Substantia nigra (tissue), 51 donors: ENCODE measurements at places on chromosomes 7 and 10.

- DNase-seq = no peak
Observed at GRCh38 chr7:30238721-30239441, 45.5 kb upstream of the ZNRF2 start.

DNA sequence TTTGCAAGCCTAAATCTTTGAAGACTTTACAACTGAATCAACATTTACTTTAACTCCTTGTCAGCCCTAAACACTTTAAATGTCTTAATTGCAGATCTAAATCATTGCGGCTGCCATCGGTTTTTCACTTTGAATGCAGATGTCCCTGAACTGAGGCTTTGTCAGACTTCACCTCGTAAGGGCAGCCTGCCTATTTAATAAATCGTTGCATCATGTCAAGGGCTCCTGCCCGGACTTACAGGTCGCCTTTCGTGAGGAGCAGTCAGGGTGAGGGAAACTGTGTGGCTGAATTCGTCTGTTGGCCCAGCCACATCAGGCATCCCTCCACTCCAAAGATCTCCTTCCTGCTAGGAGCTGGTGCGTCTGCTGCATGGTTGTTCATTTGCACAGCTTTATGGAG is 368.2 kb upstream of the NPVF start:
- DNase-seq = no peak

DNA sequence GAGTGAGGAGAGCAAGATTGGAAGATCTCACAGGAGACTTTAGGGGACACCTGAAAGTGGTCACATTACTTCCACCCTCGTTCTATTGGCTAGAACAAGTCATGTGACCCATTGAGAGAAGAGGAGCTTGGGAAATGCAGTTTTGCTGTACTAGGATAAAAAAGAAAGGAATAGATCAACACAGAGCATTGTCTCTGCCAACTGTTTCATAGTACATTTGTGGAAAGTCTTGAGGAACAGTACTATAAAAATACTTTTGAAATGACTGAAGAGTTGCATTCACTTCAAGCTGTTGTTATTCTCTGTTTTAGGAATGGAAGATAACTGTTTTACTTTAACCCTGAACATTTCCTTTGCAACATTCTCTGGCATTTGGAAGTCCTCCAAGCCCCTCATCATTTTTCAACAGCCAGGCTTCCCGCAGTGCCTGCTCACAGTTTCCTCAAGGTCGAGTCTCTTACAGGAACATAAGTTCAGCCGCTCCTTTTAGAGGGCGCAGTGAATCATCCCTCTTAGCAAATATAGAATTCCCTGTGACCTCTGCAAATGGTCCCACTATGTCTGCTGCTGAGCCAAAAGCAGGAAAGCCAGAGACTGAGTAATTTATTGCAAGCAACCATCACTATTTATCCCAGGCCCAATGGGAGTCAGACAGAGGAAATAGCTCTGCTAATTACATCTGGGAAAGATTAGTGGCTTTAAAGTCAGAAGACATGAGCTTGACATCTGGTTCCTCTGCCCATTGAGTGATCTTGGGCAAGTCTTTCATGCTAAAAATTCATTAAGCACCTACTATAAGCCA is 40.7 kb downstream of the MRPL32 start:
- no peak for DNase-seq

- no peak for DNase-seq
Observed at GRCh38 chr10:123891144-123892071, at the start of gene CPXM2. CPXM2 (minus strand) TSS chr10:123891807; CDS start chr10:123891659, 148 bp downstream.

DNA sequence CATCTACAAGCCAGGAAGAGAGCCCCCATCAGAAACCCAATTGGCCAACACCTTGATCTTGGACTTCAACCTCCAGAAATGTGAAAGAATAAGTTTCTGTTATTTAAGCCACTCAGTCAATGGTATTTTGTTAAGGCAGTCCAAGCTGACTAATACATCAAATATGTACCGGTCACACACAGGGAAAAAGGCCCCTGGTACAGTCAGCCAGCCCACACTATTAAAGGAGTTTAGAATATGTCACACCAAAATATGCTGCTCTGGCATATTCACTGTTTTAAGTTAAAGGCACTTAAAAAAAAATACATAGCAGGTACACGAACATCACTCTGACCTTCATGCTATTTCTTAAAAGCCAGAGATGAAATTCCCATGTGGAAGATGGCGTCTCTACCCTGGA is 15.2 kb upstream of the CDCA7L start:
- no peak for DNase-seq

DNA sequence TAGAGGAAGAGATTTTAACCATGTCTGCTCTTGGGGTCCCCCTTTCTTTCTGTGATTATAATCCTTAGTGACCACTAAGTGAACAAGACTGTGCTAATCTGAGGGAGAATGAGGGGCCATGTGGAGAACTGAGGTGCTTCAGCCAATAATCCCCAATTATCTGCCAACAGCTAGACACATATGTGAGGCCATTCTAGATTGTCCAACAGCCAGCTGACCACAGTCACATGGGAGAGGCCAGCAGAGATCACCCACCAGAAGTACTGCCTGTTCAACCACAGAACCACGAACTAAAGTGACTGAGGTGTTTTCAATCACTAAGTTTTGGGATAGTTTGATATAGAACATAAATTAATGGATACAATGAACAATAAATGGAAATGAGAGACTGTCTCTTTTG is 74.3 kb downstream of the SEMA3E start:
- DNase-seq = no peak

DNA sequence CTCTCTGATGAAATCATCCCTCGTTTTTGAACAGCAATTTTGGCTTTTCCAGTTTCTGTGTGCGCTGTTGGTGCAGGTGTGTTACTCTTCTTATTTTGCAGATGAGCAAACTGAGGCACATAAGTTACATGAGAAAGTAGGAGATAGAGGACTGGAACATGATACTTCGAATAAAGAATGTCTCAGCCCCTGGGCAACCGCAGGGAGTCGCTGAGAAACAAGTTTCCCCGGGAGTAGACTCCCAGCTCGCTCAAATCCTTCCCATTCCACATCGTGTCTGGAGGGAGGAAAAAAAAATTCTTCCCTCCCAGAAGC is 18.0 kb downstream of the MXI1 start:
- no peak for DNase-seq

DNA sequence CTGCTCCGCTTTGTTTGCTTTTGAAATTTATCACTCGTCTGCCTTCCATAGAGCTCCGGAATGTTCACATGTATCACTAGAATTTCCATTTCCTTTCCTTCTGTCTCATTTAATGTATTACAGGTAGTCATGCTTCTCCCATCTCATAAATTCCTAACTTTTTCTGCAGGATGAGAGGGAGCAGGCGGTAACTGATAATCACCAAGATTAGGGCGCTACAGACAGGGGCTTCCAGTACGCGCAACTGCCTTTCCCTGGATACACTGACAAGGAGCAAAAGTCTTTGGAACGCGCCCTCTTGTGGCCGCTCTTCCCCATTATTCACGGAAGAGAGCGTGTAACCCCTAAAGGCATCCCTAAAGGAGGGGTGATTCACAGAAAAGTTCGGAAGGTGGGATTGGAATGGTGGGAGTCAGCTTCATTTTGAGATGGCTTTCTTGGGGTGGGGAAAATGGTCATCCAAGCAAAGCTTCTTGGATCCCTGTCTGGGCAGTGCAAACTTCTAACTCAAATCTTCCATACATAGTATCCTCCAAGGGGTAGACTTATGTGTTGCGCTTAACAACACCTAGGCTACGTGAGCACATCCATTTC is 6.5 kb downstream of the INHBA start:
- DNase-seq = no peak

DNA sequence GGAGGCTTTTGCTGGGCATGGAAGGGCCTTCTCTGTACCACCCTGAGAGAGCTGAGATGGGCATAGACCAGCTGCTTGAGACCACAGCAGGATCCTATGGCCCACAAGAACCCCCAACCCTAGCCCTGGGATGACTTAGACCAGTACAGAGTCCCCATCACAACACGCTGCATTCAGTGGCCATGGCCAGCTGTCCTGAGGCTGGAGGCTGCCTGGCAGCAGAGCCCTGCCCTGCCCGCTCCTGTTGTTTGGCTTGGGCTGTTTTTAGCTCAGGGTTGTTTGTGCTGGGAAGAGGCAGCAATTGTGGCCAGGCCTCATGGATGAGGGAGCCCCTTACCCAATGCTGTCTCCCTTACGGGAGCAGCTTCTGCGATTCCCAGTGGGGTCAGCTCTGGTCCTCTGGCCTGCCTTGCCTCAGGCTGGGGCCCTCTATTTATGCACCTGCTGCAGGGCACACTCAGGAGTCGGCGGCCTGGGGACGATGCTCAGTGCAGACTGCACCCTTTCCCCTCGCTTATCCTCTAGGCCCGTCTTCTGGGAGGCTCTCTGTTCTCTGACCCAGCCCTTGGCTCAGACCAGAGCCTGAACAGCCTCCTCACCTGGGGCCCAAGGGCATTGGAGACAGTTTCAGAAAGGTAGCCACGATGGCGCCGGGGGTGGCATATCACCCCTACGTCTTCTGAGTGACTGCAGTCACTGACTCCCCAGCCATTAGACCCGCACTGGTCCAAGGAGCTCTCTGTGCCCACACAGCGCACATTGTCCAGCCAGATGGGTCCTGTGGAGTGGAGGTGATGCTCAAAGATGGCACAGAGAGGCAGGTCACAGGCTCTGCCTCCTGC is 6.3 kb downstream of the LOXL4 start:
- no peak for DNase-seq

GRCh38 chr10:75568450-75569130 is 137.2 kb downstream of the LRMDA start:
- no peak for DNase-seq

DNA sequence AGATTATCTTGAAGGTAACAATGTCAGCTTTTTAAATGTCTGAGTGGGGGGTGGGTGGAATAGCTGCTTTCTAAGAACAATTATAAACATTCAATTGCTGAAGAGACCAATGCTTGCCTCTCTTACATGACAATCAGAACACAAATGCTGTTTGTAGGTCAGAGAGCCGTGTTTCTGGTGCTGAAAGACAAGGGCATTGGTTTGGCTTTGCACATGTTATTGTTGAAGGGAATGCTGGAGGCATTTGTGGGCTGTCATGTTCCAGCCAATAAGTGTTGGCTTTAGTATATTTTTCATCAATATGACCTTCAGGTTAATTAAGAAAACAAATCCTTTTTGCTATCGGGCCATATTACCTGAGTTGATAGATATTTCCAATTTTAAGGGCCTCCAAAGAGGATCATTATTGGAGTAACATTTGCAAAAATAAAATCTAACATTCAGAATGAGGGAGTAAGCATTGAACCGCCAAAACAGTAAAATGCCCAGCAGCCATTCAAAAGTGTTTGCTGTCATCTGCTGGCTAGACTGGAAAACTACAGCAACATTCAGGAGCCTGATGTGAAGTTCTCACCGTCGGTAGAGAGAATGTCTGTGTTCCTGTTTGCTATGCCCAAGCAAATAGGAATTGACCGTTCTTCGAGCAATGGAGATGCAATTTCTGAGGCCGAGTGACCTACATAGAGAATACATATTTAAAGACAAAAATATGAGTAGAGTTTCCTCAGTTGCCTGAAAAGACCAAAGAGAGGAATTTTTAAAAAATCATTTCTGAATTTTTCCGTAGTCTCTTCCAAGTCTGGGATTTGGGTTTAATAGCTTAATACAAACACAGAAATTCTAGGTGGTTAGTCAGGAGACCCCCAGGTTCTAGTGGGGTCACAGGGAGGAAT is 118.9 kb downstream of the APBB1IP start:
- no peak for DNase-seq

GRCh38 chr10:104434601-104435000 is 81.0 kb downstream of the CFAP58 start:
- no peak for DNase-seq

- DNase-seq = no peak
Observed at GRCh38 chr10:59284118-59284975, 78.0 kb downstream of the FAM13C start.

DNA sequence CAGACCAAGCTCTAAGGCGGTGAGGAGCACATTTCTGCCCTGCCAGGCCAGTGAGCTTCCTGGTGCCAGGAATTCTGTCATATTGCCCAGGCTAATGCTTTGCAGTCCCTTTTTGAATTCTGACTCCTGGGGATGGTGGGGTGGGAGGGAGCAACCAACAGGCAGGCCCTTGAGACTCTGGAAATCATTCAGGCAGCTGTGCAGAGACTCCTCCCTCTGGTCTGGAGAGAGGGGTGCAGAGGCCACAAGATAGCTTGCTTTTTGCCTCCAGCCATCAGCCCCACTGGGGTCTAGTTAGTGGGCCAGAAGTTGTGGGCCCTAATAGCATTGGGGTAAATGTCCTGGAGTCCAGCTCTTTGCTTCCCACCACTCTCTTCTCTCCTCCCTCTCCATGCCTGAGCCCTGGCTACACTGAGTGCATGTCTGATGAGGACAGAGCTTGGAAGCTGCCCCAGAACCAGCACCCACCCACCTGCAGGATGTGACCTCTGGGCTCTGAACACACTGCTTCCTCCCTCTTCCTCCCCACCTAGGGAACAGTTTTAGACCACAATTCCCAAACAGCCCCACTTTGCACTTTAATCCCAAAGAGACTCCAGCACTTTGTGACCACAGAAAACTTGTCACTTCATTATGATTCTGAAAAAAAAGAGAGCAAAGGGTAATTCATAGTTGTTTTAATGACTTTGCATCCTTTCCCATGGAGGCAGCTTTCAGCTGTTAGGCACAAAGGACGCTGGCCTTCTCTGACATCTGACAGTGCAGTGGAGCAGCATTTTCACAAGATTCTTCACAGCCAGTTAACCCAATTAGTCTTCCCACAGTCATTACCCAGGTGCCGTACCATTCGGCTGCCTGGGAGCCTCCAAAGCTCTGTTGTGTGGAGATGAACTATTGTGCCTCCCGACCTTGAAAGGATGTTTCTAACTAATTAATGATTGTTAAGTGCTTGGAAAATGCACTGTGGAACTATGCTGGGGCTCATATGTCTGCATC is 262.5 kb downstream of the TRIL start:
- no peak for DNase-seq

- DNase-seq = no peak
Observed at GRCh38 chr10:26494018-26494417, 55.9 kb downstream of the APBB1IP start.

GRCh38 chr7:129690701-129691100 is 79.2 kb downstream of the NRF1 start:
- DNase-seq = no peak

DNA sequence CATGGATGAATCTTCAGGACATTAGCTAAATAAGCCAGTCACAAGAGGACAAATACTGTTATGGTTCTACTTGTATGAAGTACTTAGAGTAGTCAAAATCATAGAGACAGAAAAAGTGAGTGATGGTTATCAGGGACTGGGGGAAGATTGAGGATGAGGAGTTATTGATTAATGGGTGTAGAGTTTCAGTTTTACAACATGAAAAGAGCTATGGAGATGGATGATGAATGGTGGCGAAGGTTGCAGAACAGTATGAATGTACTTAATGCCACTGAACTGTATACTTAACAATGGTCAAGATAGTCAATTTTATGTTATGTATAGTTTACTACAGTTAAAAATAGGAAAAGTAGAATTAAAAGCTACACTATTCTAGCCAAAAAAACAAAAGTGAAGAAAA is 7.8 kb downstream of the STK31 start:
- no peak for DNase-seq
